PC-9 (cell line): ENCODE measurements at places on chromosomes 5 and 9. TPM values are rescaled to one million over a fixed set of nuclear protein-coding genes. Genes with fewer than 3 reads are reported as not detected.

The TYRP1 gene
- not detected in 2 replicates for total RNA-seq

DNA sequence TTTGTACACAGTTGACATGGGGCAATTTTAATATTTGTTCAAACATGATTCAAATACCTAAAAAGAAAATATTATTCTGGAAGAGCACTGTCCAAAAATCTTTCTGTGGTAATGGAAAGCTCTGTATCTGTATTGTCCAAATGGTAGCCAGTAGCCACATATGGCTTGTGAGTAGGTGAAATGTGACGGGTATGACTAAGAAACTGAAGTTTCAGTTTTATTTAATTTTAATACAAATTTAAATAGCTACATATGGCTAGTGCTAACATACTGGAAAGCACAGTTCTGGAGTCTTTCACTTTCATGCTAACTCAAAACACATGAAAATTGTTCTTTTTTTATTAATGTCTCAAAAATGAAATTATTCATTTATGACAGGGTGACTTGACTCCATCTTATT lies 132.6 kb downstream of the PLK2 start:
- no peak for DNase-seq

DNA sequence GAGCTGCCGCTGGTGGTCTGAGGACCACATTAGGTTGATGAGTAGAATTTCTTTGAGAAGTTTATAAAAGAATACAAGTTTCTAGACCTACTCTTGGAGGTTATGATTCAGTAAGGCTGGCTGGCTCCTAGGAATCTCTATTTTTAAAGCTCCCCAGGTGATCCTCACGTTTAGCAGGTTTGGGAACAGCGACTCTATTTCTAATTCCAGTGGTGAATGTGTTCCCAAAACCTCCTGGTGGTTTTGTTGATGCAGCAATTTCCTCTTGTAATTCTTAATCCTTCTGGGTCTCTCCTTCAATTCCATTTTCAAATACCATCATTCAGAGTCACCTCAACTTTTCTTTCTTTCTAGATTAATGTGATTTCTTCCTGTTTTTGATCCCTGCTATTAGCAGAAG lies 215.9 kb upstream of the RFX3 start:
- no peak for DNase-seq

- DNase-seq, result no peak
These were observed 11.1 kb upstream of the TCF7 start for GRCh38 chr5:134103397-134103796.

The PCDHB13 gene
- total RNA-seq, result not detected in 2 replicates

DNA sequence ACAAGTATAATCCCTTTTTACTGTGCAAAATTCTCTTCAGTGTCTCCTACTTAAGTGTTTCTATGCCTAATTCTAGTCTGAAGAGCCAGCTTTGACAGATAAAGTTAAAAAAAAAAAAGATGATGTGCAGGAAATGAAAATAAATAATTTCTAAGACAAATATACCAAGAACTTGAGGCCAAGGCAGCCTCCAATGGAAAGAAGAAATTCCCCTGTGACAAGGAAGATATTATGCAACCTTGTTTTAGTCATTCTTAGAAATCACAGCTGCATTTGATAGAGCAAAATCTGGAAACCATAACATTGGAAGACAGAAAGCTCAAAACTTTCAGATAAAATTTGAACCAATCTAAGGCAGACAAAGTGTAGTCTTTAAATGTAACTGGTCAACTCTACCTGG lies 375.9 kb upstream of the TLE4 start:
- DNase-seq, result no peak

DNA sequence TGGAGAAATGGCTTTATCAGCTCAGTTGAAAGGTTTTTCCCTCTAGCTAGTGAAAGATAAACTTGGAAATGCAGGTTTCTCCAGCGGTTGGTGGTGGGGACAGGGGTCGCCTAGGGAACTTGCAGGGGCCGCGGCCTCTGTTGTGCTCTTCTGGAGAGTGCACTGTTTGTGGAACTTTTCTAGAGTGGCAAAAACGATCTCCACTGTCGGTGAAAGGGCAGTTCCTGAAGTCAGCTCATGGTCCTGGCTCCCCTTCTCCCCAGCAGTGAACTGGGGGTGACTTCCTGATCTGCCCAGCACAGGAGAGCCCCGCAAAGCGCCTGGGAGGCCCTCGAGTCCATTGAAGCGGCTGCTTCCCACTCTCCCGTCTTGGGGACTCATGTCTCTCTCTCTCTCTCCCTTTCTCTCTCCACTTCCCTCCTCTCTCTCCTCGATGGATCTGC lies 3.2 kb downstream of the IRX1 start:
- no peak for DNase-seq

DNA sequence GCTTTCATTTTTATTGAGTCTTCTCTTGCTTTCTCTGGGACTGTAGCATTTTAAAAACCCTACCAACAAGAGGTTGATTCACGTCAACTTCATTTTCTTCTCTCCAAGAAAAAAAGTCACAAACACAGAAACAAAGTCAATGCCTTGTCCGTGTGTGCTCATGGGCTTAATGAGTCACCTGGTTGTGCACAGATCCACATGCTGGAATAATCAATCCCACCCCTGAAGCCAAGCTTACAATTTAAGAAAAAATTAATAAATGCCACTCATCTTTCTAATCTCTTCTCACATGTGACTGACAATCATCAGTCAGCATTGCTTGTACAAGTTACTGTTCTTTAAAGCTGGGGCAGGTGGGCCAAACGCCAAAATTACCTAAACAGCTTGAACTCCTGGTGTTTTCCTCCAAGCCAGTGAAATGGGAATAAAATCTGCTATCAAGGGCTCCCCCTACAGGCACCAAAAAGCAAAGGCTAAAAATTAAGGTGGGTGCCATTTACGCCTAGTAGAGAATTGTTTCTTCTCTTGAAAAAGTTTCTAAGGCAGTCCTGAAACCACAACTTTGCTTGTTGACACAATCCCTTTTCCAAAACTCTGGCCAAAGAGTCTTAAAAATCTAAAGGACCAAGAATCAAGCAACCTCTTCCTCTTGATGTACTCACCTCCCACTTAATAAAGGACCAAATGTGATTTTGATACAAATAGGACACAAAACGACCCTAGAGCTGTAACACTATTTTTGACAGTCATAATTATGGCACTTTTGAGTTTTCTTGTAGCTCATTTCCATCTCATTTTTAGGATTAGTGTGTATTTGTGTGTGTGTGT lies 21.3 kb downstream of the TRMO start:
- DNase-seq, result peak; percentile 43

GRCh38 chr9:86470326-86470725 lies 116.1 kb upstream of the TUT7 start:
- DNase-seq, result no peak

DNA sequence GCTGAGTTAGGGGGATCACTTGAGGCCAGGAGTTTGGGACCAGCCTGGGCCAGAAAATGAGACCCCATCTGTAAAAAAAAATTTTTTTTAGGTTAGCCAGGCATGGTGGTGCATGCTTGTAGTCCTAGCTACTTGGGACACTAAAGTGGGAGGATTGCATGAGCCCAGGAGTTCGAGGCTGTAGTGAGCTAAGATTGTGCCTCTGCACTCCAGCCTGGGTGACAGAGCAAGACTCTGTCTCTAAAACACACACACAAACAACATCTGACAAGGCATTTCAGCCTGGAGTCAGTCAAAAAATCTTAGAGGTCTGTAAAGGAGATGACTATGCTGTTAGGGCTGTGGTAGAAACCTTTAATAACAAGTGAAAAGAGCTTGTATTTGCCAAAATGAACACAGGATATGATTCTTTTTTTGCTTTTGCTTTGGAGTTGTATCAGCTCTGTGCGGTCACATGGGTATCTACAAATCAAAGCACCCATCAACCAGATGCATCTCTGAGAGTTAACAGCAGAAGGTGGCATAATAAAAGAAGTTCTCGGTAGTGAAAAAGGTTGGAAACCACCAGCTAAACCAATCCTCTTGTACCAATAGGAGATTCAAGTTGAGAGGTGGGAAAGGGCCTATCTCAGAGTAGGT lies 3.6 kb upstream of the PSMD5 start:
- no peak for DNase-seq

GRCh38 chr5:168480601-168481000 lies 5.7 kb upstream of the RARS1 start:
- DNase-seq, result no peak

- DNase-seq, result no peak
These were observed 13.1 kb upstream of the CMBL start for GRCh38 chr5:10320793-10321192.

GRCh38 chr5:1480806-1481205 lies 35.6 kb upstream of the SLC6A3 start:
- no peak for DNase-seq

The IL9 gene
- not detected in 2 replicates for total RNA-seq

GRCh38 chr5:174400461-174400860 lies 323.9 kb upstream of the MSX2 start:
- no peak for DNase-seq

The SLC25A2 gene
- total RNA-seq, result 0.33 and 0.55 TPM in 2 replicates

DNA sequence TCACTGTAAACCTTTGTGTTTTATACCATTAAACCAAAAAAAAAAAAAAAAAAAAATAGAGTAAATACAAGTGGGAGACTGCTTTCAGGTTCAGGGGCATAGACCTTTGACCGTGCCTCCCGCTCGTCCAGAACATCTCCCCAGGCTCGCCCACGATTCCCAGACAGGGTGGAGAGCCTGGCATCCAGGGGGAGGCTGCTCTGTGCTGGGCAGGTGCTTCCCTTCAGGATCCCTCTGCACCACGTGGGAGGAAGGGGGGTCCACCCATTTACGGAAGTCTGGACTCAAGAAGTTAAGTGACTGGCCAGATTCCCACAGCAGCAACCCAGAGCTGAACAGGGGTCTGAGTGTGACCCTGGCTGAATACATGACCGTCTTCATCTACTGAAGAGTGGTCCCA lies 125.4 kb upstream of the LMX1B start:
- no peak for DNase-seq

- DNase-seq, result no peak
These were observed 244.2 kb downstream of the RFK start for GRCh38 chr9:76150013-76150412.

GRCh38 chr5:55850839-55851674 lies at the start of gene IL31RA:
Gene IL31RA (plus strand): TSS chr5:55851357. CDS start chr5:55851571, 214 bp downstream.
- DNase-seq, result peak; percentile 37

- DNase-seq, result peak; percentile 36
These were observed 9.4 kb upstream of the ANGPTL2 start for GRCh38 chr9:127131871-127132270.

DNA sequence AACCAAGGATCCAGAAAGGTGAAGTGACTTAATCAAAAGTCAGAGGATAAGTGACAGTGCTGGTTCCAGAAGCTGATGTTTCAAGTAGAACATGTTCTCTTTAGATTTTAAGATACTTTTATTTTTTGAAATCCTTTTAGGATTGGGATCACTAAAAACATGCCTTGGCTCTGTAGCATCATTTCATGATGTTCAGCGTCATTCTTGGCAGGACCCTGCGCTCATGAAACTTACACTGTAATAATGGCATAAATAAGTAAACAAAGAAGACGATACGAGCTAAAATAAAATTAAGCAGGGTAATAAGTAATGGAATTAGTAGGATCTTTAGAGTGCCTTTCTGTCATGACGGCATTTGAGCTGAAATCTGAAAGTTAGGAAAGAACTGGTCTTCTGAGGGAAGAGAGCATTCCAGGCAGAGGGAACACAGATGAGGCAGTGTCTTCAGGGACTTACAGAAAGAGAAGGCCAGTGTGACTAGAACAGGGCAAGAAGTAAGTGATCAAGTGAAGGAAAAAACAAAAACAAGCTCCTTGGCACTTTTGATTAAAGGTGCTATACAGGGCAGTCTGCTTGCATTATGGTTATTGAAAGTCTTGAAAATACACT lies 19.9 kb downstream of the CTNNA1 start:
- no peak for DNase-seq

The TSSK1B gene
- not detected in 2 replicates for total RNA-seq

The TCERG1 gene
- total RNA-seq, result 75.9 and 79.9 TPM in 2 replicates

GRCh38 chr5:124234022-124234769 lies 512.2 kb downstream of the ZNF608 start:
- no peak for DNase-seq

DNA sequence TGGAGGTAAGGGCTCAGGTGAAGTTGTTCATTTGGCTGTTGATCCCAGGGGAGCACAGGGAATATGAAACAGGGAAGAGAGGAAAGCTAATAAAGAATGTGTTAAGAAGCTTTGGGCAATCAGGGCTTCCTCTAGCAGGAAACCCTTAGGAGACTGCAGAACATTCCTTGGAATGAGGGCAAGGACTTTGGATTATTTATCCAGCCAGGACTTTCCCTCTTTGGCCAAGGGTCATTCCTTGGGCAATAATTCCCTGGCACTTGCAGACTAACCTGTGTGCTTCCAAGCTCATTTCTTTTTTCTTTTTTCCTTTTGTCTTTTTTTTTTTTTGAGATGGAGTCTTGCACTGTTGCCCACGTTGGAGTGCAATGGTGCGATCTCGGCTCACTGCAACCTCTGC lies 209.2 kb upstream of the MAP3K1 start:
- DNase-seq, result no peak

- peak; percentile 51 for DNase-seq
These were observed 50.2 kb upstream of the SLC30A5 start for GRCh38 chr5:69043655-69043996.

GRCh38 chr5:69525490-69525889 lies 32.9 kb downstream of the OCLN start:
- DNase-seq, result no peak
